Stimulated activated CD4-positive, alpha-beta T cell treated with anti-CD3 and anti-CD28 coated beads, Interleukin-12 subunit alpha, Interleukin-12 subunit beta, amount 100 ng/mL, for 48 hours (primary cell): ENCODE measurements at places on chromosomes 2 and 18.

DNA sequence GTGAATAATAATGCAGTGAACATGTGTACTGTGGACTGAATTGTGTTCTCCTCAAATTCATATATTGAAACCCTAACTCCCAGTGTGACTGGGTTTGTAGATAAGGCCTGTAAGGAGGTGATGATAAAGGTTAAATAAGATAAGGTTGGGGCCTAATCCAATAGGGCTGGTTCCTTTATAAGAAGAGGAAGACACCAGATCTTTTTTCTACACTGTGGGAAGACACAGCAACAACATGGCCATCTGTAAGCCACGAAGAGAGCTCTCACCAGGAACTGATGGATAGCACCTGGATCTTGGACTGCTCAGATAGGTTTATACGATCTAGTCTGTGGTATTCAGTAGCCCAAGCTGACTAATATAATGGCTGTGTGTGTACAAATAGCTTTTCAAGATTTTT, 66.8 kb downstream of the BMPR2 start:
- DNase-seq: no peak

DNA sequence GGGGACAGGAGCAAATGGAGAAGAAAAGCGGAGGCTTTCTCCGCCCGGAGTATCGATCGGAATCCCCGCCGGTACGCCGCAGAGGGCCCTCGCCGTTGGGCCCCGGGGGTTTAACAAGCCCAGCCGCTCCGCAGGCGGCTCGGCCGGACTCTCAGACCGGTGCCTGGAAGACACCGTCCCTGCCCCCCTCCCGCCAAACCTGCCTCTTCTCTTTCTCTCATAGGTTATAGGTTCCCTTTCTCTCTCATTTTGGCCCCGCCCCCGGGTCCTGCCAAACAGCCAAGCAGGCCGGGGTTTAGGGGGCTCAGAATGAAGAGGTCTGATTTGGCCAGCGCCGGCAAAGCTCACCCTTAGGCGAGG, 4.4 kb downstream of the ONECUT2 start:
- DNase-seq: no peak

DNA sequence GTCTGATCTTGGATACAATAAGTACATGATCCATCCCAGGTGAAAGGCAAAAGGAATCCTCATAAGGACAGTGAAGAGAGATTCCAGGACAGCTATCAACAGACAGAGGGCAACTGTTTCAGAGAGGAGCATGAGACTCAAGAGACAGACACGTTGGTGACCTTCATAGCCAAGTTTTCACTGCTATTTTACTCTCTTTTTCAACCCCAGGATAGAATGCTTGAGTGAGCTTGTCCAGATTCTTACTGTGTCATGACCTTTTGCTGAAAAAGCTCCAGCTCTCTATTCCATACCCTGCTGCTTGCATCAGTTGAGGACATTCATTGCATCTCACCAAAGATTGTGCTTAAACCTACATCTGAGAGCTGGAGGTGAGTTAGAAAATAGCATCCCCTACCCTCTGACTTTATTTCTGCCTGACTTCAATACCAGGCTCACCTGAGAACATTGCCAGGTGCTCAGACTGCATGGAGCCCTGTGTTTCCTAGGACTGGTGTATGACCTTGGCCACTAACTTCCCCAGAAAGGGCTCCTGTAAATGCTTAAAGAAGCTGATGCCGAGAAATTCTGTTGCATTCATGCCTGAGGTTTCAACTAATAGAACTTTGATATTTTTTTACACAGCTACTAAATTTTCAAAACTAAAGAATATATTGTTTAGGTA, 70.4 kb upstream of the TMEM17 start:
- no peak for DNase-seq

DNA sequence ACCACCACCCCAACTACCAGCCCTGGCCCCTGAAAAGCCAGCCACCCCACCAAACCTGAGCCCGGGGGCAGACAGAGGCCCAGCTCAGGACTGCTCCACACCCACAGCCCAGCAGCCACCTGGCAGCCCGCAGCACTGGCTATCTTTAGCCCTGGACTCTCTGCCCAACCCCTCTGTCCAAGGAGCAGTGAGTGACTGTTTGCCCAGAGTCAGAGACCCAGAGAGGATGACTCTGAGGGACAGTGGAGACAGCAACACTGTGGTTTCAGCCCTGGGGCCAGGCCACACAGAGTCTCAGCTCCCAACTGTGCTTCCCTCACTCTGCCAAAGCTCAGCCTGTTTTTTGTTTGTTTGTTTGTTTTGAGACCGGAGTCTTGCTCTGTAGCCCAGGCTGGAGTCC, 32.6 kb downstream of the BIN1 start:
- no peak for DNase-seq

DNA sequence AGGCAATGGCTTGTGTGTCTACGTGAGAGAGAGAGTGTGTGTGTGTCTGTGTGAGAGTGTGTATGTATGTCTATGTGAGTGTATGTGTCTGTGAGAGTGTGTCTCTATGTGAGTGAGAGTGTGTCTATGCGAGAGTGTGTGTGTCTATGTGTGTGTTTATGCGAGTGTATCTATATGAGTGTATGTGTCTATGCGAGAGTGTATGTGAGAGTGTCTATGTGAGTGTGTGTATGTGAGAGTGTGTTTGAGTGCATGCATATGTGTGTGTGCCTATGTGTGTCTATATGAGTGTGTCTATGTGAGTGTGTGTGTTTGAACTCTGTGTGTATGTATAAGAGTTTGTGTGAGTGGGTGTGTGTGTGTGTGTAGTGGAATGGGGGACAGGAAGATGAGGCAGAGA, 9.8 kb upstream of the GNLY start:
- DNase-seq: no peak
